Uterus (tissue), 4 donors: ENCODE measurements at places on chromosomes 2 and 18.
A peak's percentile ranks its signal among the peaks of the same experiment; 100 is the strongest.

GRCh38 chr2:72754628-72755320, 71.1 kb downstream of the EXOC6B start:
- DNase-seq, result no peak

GRCh38 chr18:28576941-28577340, 400.0 kb upstream of the CDH2 start:
- no peak for DNase-seq

GRCh38 chr2:167388497-167388896, 500.2 kb downstream of the XIRP2 start:
- DNase-seq, result no peak

GRCh38 chr2:239930378-239930777, 94.8 kb downstream of the NDUFA10 start:
- DNase-seq, result peak; percentile 8
